ENCODE measurements at places on chromosomes 13 and 19.

GRCh38 chr19:4174213-4174894, 8.0 kb downstream of the SIRT6 start:
- no peak for DNase-seq

GRCh38 chr13:90493667-90494066, 853.8 kb upstream of the MIR17HG start:
- DNase-seq = no peak

- DNase-seq = no peak
Measured at GRCh38 chr13:99473515-99473914, 27.8 kb upstream of the TM9SF2 start.

GRCh38 chr13:113547238-113547971, 37.1 kb upstream of the TFDP1 start:
- no peak for DNase-seq

DNA sequence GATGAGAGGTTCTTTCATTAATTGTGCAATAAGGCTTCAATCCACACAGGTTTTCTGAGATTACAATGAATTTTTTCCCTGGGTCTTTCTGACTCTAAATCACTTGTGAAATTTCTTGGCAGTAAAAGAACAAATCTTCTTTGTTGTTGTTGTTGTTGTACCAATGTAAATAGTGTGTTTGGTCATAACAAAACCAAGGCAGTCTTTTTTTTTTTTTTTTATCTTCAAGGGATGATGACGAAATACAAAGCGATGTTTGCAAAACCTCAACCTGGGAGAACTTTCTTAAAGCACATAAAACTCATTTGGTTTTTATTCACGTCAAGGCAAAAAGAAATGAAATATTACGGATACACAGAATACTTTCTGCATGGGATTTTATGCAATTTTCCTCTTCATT, 462.0 kb downstream of the LIG4 start:
- no peak for DNase-seq

GRCh38 chr13:109789262-109789661, 2.9 kb upstream of the IRS2 start:
- no peak for DNase-seq

- peak; percentile 27 for DNase-seq
Measured at GRCh38 chr19:10043286-10043927, 30.1 kb downstream of the RDH8 start.

DNA sequence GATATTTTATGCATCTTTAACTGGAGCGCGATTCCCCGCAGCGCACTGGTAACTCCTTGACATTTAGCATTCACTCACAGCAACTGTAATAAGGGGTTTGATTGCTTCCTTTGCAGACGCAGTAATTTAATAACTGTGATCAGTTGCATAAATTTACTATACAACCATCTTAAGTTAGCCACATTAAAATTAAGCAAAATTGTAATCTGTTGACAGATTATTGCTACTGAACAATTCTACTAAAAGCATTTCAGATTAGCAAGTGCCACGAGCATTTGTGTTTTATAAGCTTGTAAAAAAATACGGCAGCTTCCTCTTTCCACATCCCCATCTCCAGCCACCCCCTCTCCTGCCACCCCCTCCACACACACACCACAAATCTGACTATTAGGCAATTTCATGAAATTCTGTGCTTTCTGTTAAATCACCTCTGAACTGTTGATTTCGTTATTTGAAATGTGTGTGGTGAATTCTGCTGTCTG, 44.4 kb downstream of the TSHZ3 start:
- DNase-seq = no peak

DNA sequence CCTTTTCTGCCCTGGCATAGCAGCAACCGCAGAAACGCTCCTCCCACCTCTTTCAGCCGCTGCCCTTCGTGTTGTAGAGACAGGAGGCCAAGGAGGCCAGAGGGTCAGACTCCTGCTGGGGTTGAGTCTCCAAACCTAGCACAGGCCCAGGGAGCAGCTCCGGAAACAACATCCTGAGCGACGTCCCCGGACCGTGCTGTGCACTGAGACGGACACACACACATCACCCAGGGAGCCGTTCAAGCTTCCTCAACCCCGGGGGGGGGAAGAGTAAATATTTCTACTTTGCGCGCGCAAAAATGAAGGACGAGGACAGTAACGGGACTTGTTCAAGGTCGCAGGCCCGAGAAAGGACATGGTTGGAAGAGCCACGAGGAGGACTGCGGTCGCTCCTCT, 657 bp downstream of the ZNF550 start:
- DNase-seq = no peak

DNA sequence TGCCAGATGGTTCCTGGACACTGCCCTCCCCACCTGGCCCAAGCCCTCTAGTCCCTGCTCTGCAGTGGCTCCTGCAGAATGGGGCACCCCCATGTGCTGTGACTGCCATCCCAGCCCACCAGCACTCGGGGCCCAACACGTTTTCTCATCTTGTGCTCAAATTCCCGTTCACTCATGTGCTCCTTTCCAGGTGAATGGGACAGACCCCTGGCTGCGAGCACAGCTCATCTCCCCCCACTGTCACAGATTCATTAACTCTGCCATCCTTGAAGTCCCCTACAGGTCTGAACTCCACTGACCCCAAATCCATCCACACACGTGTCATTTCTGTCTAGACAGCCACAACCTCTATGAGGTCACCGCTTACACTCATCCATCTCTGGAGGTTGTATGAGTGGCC, 23.6 kb downstream of the TUBA3C start:
- DNase-seq = no peak

- no peak for DNase-seq
Measured at GRCh38 chr19:45468803-45469131, 971 bp downstream of the FOSB start.

- no peak for DNase-seq
Measured at GRCh38 chr19:9972103-9972502, 35.8 kb upstream of the OLFM2 start.

DNA sequence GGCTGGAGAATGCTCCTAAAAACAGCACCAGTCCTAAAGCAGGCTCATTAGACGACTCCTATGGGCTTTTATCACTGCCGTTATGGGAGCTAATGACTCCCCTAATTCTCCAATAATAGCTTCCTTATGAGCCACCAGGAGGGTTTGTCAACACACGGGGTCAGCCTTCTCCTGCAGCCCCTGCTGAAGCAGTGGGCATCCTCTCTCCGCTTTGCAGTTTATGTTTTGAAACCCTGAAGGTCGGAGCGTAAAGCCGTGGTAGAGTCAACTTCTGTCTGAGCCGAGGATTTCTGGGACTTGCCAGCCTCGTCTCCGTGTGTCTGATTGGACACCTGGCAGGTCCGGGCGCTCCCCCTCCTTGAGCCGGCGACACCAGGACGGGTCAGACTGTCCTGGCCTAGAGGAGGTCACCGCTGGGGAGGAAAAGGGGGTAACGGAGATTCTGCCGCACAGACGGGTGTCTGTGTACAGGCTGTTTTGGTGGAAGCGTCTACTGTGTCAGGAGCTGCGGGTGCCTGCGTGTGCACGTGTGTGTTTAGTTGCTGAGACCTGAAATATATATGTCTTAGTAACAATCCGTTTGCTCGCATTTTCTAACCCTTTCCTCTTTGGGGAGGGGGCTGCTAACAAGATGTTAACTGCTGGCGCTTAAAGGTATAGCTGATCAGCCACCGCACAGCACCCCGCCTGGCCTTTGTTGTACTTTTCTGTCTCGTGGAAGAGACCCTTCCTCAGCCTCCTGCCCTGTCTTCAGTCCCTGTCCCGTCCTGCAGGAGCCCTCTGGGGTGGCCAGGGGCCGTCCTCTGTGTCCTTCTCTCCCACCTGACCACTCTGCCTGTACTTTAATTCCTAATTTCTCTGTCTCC, 1.9 kb downstream of the KDM4B start:
- no peak for DNase-seq

- DNase-seq = no peak
Measured at GRCh38 chr13:112782429-112783010, 92.7 kb downstream of the ATP11A start.

DNA sequence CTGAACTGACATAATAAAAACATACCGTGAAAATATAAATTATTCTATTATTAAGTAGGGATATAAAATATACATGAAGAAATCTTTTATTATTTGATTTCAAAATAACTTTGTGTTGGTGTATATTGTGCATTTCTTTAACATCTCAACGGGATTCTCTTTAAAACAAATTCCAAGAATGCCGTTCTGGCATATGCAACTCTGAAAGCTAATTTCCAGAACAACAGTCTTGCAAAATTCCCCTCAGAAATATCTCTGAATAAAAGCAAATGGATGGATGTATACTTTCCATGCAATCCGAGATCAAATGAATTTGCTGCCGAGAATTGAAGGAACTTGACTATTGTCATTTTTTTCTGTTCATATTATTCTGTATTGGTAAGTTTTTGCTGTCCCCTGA, 1579.8 kb downstream of the PCDH9 start:
- no peak for DNase-seq

DNA sequence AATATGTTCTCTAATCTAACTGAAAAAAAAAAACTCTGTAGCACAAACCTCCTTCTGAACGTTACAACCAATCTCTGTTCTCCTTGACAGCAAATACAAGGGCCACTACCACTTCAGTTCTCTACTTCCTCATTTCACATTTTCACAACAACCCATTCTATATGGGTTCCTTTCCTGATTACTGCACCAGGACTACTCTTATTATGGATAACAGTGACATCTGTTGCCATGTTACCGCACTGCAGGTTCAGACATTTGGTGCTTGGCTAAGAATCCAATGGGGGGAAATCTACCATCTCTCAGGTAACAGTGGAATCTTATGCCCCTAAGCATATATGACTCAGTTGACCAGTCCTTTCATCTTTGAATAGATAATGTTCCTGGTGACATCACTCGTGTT, 11.6 kb upstream of the FPR3 start:
- no peak for DNase-seq

GRCh38 chr19:11324079-11324661, 15.3 kb downstream of the RAB3D start:
- peak; percentile 72 for DNase-seq
